ENCODE measurements at places on chromosomes 12 and 14.

DNA sequence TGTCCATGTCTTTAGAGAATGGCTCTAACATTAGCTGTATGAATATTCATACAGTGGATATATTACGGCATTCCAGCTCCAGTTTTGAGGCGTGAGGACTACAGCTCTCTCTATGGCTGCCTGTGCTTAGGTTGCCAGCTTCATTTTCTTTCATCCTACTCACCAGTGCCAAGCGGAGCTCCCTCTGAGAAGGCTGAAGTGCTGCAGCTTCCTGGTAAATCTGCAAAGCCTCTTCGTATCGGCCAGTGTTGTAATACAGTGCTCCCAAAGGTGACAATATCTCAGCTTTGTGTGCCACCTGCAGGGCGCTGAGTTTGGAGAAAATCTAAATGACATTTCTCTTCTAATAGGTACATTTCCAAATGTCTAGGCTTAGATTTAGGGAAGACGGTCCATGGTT lies 19.8 kb upstream of the OVCH1 start:
- DNase-seq = no peak

GRCh38 chr12:72296389-72296788 lies 24.2 kb downstream of the TRHDE start:
- DNase-seq = no peak

DNA sequence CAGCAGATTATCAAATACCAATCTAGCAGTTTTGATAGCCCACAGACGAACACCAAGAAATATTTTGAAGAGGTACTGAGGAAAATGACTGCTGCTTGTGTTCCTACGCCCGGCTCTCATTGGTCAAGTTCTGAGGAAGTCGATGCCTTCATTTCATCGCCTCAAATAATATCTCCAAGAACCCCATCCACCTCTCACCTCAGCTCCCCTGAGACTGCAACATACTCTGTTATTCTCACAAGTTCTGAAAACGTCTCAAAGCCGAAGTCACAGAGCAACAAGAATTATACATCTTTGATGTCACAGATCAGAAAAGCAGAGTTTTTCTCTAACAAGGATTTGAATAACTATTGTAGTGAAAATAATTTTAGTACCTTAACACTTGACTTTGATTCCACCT lies 55.5 kb upstream of the BCAT1 start:
- DNase-seq = no peak

DNA sequence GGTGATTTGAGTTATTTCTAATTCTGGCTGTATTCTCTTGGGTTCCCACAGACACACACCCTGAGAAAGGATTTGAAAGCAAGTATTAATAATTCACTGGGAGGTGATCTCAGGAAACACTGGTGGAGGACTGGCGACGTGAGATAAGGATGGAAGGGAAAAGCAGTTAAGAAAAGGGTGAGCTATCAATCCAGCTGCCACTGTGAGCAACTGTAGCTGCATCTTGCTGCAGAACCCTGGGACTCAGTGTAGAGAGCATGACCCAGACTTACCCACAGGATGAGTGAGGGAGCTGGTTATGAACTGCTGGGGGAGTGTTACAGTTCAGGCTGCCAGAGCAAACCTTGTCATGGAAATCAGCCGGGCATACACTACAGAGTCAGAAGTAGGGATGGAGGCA lies 71.9 kb downstream of the RESF1 start:
- no peak for DNase-seq

DNA sequence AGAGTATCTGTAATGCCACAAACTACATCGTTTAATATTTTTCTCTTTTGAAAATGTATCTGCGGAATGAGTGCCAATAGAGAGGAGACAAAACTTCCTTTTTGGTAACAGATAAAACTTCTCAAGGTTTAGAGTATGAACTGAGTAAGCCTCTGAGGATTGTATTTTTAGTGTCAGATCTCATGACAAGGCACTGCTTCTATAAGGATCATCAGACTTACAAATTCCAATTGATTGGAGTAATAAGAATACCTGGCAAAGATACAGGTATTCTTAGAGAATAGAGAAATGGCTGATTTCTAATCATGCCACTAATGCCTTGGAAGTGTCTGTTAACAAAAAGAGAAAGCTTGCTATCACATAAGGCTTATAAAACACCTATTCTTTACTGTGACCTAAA lies 45.3 kb downstream of the SLC35F4 start:
- DNase-seq = no peak

DNA sequence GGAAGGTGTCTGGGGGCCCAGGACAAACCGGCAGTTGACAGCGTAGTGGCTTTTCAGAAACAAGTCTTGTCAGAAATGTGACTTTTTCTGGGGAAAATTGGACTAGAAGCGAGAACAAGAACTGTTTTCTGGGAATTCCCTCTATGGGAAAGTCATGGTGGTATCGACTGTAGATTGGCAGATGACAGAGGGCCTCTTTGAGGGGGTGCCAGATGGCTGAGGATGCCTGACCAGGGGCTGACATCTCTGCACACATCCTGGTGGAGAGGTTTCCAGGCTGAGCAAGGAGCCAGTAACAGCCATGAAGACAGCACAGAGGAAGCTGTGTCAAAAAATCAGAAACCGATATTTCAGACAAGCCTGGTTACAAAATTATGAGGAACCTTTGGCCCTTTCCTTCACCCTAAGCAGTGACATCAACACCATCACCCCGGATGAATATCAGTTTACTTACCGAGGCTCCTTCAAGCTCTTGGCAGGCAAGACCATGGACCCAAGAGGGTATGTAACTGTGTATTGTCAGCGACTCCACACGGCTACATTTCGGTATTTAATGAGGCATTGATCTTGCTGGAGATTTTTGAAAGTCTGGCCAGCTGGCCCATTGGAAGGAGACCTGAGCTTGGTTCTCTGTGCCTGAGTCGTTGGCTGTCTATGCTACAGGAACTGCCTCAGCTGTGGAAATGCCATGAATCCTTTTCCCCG lies 1525.3 kb upstream of the TMEM132C start:
- DNase-seq = no peak

DNA sequence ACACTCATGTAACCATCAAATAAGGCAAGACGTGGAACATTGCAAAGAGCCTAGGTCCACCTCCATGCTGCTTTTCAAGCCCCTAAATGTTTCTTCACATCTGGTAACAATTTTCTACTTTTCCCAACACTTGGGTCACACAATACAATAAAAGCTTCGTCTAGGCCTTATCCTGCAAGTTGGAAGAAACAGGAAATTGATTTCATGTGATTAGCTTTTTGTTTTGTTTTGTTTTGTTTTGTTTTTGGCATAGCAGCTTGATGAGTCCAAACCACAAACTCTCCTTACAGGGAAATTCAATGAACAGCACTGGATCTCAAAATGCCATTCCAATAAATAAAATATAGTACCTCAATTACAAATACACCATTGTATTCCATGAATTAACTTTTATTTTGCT lies 19.3 kb downstream of the TAS2R50 start:
- DNase-seq = no peak

GRCh38 chr14:91891721-91892220 lies 24.4 kb upstream of the TC2N start:
- no peak for DNase-seq

DNA sequence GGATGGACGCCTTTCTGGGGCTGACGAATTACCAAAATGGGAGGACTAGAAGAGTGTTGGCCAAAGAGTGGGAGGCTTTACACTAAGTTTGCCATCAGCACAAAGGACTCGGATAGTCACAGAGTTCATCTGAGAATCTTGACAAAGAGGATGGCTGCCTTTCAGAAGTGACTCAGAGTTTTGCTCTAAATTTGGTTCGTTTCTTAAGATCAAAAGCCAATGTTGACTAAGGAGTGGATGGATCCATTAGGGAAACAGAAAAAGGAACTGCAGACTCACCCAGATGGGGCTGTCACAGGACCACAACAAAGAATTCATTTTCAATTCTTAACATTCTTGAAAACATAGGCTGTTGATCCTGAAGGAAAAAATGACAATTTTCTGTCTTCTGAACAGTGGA lies 81.3 kb upstream of the DUSP6 start:
- DNase-seq = no peak

GRCh38 chr14:94110552-94111181 lies at the start of gene IFI27:
IFI27 (plus strand) TSS chr14:94110736.
- no peak for DNase-seq

- DNase-seq = no peak
Measured at GRCh38 chr12:59574406-59574805, 21.4 kb upstream of the SLC16A7 start.

DNA sequence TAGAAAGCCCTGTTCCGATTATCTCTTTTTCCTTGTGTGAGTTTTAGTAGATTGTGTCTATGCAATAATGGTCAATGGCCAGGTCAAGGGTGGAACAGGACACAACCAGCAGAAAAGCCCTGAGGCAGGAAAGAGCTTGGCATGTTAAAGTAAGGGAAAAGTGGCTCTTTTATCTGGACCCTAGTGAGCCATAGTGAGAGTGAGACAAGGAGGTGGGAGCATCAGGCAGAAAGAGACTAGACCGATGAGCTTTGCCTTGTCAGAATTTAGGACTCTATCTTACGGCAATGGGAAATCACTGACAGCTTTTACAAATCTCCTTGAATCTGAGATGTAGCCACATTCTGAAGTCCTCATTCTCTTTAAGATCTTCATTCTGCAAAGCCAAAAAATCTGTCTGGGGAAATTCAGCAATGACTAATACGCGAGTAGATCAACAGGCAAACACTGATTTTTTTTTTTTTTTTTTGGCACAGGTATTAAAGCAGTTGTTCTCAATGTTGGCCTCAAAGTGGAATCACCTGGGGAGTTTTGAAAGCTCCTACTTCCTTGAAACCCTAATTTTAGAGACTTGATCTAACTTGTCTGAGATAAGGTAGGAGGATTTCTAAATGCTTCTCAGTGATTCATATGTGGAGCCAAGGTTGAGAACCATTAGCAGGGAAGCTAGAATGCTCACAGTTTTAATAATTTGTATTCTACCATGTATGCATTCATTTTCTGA lies 33.9 kb downstream of the TMEM19 start:
- no peak for DNase-seq

Measured in stimulated activated CD4-positive, alpha-beta T cell treated with anti-CD3 and anti-CD28 coated beads, Interleukin-2, amount 100 ng/mL, for 48 hours (primary cell).